Thymus (tissue), 14 donors: ENCODE measurements at places on chromosomes 7 and 10. TPM values are rescaled to one million over a fixed set of nuclear protein-coding genes. Genes with fewer than 3 reads are reported as not detected.

- no peaks in the 10 kb centered on the region for H3K27me3 ChIP-seq
- H3K36me3 ChIP-seq = no peaks in the 10 kb centered on the region
- H3K4me3 ChIP-seq = no peak overlapping the region
- DNase-seq = no peak
Measured at GRCh38 chr7:140596519-140597427, 43.8 kb downstream of the DENND2A start.

- peaks cover 6% of the 10 kb centered on the region for H3K27me3 ChIP-seq
- H3K4me3 ChIP-seq = no peak overlapping the region
- no peak for DNase-seq
Measured at GRCh38 chr10:91627344-91628102, 5.3 kb downstream of the PPP1R3C start.

DNA sequence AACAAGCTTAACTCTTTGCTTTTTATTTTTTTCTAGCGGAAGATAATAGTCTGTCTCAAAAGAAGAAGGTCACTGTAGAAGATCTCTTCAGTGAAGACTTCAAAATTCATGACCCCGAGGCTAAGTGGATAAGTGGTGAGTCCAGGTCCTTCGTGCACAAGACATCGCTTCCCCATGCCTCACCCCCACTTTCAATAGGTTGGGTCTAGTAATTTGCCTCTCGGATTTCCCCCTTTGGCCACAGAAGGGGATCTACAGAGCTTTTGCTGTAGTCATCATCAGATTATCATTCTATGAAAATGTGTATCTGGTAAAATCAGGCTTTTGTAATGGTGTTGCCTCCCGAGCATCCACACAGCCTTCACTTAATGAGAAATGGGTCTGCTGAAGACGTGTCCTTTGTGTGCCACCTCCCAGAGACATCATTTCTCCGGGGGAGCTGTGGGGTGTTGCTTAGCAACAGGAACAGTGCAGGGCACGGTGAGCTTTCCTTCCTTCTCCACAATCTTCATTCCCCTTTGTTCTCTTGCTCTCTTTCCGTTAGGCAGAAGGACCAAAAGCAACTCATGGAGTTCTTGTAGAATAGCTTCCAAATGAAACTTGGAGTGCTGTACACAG lies 422.8 kb downstream of the DPP6 start:
- no peaks in the 10 kb centered on the region for H3K27me3 ChIP-seq
- H3K36me3 ChIP-seq = no peaks in the 10 kb centered on the region
- H3K27ac ChIP-seq = no peak overlapping the region
- no peak for DNase-seq

GRCh38 chr7:98105942-98106544 lies 619 bp upstream of the LMTK2 start:
- no peaks in the 10 kb centered on the region for H3K27me3 ChIP-seq
- H3K4me1 ChIP-seq = peaks cover 2% of the 10 kb centered on the region
- H3K36me3 ChIP-seq = no peaks in the 10 kb centered on the region

DNA sequence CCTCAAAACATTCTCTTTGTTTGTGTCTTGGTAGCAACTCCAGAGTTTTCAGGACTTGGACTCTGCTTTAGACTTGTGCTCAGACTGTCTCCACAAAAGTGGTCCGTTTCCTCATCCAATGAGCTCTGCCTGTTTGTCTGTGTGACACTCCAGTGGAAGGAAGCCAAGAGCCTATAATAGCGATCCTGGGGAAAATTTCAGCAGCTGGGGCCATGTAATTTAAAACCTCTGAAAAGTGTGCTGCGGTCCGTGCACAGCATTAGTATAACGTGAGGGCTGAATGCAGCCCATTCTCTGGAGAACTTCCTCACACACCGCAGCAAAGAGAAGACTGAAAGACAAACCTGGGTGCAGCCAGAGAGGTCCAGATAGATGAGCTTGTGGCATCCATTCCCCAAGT lies at the start of gene LRRC17:
Gene LRRC17 (plus strand): TSS at position 259 of the 400 bp plus-strand sequence. CDS start 20,914 bp downstream, outside the sequence.
- no peaks in the 10 kb centered on the region for H3K27me3 ChIP-seq
- no peaks in the 10 kb centered on the region for H3K4me1 ChIP-seq
- H3K4me3 ChIP-seq = peak within 1 kb of the TSS; percentile 17
- no peaks in the 10 kb centered on the region for H3K36me3 ChIP-seq
- H3K27ac ChIP-seq = peak within 1 kb of the TSS; percentile 58

DNA sequence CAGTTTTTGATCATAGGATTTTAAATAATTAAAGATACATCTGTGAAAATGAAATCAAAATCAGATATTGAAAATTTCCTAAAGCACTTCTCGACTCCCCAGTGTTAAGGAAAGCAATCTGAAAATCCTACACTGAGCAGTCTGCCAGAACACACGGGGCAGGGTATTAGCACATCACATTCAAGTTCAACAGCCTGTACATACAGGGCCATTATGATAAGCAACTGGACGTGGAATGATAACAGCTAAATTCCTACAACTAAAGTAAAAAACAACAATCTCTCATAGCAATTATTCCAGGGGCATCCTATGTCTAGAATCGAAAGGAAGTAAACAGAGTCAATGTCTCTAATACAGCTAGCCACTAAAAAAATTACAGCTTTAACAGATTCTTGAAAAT lies 31.7 kb downstream of the TRDMT1 start:
- no peaks in the 10 kb centered on the region for H3K27me3 ChIP-seq
- no peak overlapping the region for H3K27ac ChIP-seq
- H3K4me3 ChIP-seq = no peak overlapping the region
- H3K4me1 ChIP-seq = no peaks in the 10 kb centered on the region
- no peak for DNase-seq

SFXN2 gene
- 14.9 TPM for total RNA-seq

ANKRD1 gene
- 2.0 TPM for total RNA-seq
